ENCODE measurements at places on chromosomes 7 and 10.

GRCh38 chr7:150963707-150964559, 14.2 kb downstream of the KCNH2 start:
- H3K4me1 ChIP-seq, result peaks cover 2% of the 10 kb centered on the region
- peaks cover 29% of the 10 kb centered on the region for H3K27me3 ChIP-seq
- H3K36me3 ChIP-seq, result no peaks in the 10 kb centered on the region
- H3K27ac ChIP-seq, result no peak overlapping the region
- DNase-seq, result no peak

DNA sequence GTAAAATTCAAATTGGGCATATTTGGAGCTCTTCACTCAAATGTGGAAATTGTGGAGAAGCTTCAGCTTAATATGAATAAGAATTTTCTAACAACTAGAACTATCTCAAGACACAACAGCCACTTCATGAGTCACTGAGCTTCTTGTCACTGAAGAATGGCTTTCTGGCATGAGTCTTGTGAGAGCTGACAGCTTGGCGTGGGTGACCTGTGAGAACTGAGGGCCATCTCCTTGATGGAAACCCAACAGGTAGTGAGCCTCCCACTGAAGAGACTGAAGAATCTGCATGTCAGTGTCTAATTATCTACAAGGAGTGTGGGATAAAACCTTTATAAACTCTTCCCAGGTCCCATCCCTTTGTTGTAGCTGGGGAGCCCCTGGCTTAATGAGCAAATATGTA, 66.0 kb downstream of the CLEC2L start:
- no peak overlapping the region for H3K27ac ChIP-seq
- H3K36me3 ChIP-seq, result peaks cover 9% of the 10 kb centered on the region
- H3K4me3 ChIP-seq, result no peak overlapping the region
- H3K27me3 ChIP-seq, result no peaks in the 10 kb centered on the region
- no peaks in the 10 kb centered on the region for H3K4me1 ChIP-seq
- DNase-seq, result no peak

DNA sequence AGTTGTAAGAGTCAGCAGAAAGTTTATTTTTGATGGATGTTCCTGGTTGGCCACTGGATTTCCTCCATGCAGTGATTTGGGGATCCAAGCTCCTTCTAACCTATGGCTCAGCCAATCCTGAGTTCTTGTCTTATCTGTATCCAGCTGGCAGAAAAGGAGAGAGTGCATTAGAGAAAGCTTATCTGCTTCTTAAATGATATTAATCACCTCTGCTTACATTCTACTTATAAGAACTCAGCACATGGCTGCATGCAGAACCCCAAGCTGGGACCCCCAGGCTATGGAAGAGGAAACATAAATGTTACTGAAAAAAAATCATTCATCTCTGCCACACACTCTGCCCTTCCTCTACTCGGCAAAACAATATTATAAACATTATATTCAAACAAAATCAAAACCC, 739.8 kb upstream of the AUTS2 start:
- no peak overlapping the region for H3K27ac ChIP-seq
- no peak overlapping the region for H3K4me3 ChIP-seq
- DNase-seq, result no peak

GRCh38 chr10:10490581-10490980, 527.1 kb upstream of the CELF2 start:
- H3K27me3 ChIP-seq, result no peaks in the 10 kb centered on the region
- no peak overlapping the region for H3K27ac ChIP-seq
- H3K4me3 ChIP-seq, result no peak overlapping the region
- H3K4me1 ChIP-seq, result no peaks in the 10 kb centered on the region

- no peaks in the 10 kb centered on the region for H3K36me3 ChIP-seq
- H3K4me1 ChIP-seq, result no peaks in the 10 kb centered on the region
- H3K27ac ChIP-seq, result no peak overlapping the region
- DNase-seq, result no peak
Observed at GRCh38 chr7:25360451-25360850, 132.2 kb upstream of the NPVF start.

GRCh38 chr7:26372249-26372648, 80.6 kb downstream of the SNX10 start:
- no peak overlapping the region for H3K27ac ChIP-seq
- peaks cover 4% of the 10 kb centered on the region for H3K27me3 ChIP-seq
- no peak overlapping the region for H3K4me3 ChIP-seq
- peaks cover 25% of the 10 kb centered on the region for H3K36me3 ChIP-seq
- DNase-seq, result no peak
- peaks cover 10% of the 10 kb centered on the region for H3K4me1 ChIP-seq

- no peaks in the 10 kb centered on the region for H3K4me1 ChIP-seq
- H3K4me3 ChIP-seq, result no peak overlapping the region
- peaks cover 3% of the 10 kb centered on the region for H3K27me3 ChIP-seq
- H3K36me3 ChIP-seq, result no peaks in the 10 kb centered on the region
- no peak overlapping the region for H3K27ac ChIP-seq
- no peak for DNase-seq
Observed at GRCh38 chr7:99693427-99694200, 13.8 kb upstream of the CYP3A5 start.

- H3K36me3 ChIP-seq, result peaks cover 42% of the 10 kb centered on the region
- no peak overlapping the region for H3K4me3 ChIP-seq
- H3K4me1 ChIP-seq, result peaks cover 69% of the 10 kb centered on the region
- no peak for DNase-seq
- no peaks in the 10 kb centered on the region for H3K27me3 ChIP-seq
Observed at GRCh38 chr7:30327813-30328212, 43.4 kb downstream of the ZNRF2 start.

- peaks cover 13% of the 10 kb centered on the region for H3K4me1 ChIP-seq
- H3K4me3 ChIP-seq, result no peak overlapping the region
- H3K27me3 ChIP-seq, result peaks cover 80% of the 10 kb centered on the region
- DNase-seq, result no peak
- no peak overlapping the region for H3K27ac ChIP-seq
- H3K36me3 ChIP-seq, result no peaks in the 10 kb centered on the region
Observed at GRCh38 chr10:122460891-122461293, 461 bp upstream of the HTRA1 start.

DNA sequence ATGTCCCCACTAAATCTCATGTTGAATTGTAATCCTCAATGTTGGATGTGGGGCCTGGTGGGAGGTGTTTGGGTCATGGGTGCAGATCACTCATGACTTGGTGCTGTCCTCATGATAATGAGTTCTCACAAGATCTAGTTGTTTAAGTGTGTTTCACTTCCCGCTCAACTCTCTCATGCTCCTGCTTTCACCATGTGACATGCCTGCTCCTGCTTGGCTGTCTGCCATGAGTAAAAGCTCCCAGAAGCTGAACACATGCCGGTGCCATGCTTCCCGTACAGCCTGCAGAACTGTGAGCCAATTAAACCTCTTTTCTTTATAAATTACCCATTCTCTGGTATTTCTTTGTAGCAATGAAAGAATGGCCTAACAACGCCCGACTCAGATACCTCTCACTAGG, 6.2 kb upstream of the PSTK start:
- H3K27ac ChIP-seq, result no peak overlapping the region
- DNase-seq, result no peak
- no peaks in the 10 kb centered on the region for H3K4me1 ChIP-seq
- peaks cover 7% of the 10 kb centered on the region for H3K27me3 ChIP-seq
- H3K4me3 ChIP-seq, result no peak overlapping the region

Measured in activated CD8-positive, alpha-beta memory T cell treated with anti-CD3 and anti-CD28 coated beads, Interleukin-2, amount 10 ng/mL, durations not matched to agents 7 days and 5 days (primary cell).